ENCODE measurements at places on chromosomes 11 and 22.
A peak's percentile ranks its signal among the peaks of the same experiment; 100 is the strongest.

DNA sequence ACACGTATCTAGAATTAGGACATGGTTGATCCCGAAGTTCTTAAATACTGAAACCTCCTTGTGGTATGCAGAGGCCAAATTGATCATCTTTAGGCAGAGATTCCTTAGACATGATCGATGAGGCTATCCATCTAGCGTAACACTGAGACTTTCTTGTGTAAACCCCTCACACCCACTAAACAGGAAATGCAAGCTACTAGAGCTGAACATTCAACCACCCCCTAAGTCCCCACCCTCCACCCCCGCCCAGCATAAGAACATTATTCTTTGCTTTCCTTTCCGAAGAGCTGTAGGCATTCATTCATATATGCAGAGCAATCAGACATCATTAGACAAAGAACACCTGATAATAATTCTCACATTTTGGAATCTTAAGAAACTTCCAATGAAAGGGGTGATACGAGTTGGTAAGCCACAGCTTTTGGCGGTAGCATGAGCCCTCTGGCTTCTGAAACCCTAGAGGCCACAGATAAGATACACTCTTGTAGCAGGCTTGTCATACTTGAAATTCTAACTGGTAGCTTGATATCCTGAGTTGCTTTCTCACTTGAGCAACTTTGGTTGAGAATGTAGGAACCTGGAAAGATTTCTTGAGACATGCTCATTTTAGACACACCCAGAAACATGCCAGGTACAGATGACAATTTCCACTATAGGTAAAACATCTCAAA lies 42.2 kb downstream of the FLI1 start:
- peak; percentile 48 for DNase-seq

DNA sequence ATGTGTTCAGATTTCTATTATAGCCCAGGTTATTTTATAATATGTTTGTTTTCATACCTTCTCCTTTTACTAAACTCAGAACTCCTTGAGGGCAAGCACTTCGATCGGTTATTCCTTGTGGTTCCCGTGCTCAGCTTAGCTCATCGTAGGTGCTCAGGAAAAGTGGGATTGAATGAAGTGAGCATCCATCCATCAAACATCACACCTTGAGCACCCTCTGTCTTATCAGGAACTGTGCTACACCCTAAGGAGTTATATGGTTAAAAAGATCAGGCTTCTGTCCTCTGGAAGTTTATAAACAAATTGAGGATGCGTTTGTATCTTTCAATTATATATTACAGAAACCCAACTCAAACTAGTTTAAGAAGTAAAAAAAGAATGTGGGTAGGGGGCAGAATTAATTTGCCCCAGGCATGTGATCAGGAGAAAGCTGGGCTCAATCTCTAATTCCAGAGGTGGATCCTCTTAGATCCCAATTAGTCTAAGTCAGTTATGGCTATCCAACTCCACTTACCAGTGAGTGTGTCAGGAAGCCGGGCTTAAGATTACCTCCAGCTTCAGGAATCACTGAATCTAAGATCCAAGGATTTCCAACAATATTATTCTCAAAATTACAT lies 59.9 kb upstream of the RRAS2 start:
- DNase-seq = peak; percentile 44

DNA sequence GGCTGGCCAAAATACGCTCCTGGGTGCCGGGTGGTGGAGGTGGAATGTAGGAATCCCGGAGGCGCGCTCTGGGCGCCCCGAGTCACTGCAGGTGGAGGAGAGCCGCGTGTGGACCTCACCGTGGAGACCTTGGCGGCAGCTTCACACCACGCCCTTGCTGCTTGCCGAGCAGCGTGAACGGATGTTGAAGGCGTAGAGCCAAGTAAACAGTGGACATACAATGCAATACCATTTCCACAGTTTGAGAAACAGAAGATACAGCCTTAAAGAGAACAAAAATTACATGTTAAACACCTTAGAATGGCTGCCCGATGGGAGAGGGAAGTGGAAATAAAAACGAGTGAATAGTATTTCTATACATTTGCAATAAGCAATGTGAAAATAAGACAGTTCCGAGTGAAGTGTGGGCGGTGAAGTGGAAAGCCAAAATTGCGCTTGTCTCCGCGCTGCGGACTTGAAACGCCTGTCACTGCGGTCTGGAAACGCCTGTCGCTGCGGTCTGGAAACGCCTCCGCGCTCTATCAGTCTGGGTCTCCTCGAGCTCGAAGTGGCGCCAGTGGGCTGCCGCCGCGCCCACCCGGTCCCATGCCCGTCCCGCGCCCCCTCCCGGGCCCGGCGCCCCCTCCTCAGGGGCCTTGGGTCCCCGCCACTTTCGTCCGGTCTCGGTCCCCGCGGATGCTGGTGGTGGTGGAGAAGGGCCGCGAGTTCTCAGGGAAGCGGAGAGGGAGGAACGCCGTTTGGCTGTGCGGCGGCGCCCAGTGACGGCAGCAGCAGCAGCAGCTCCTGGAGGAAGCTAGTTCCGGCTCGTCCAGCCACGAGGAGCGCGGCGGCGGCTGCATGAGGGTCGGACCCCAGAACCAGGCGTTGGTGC lies 1.6 kb downstream of the NCR3LG1 start:
- DNase-seq = peak; percentile 58

DNA sequence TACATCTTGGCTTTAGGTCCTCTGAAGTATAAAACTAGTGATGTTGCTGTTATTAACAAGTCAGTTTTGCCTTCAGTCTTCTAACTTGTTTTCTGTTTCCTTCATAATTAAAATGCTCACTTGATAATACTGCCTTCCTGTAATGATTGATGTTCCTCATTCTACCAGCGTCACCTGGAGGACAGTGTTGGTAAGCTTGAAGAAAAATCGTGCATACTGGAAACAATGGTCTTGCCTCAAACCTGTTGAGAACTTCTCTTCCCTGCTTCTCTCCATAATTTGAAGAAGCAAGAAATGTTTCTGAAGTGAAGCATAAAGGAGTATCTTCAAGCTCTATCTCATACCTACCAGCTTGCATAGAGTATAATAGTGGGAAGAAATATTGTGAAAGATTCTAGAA lies 3.0 kb downstream of the YWHAH start:
- peak; percentile 66 for DNase-seq

- DNase-seq = peak; percentile 61
Observed at GRCh38 chr11:43504316-43504950, 145.7 kb downstream of the TTC17 start.

GRCh38 chr11:45305874-45306623 lies 19.9 kb upstream of the SYT13 start:
- no peak for DNase-seq

DNA sequence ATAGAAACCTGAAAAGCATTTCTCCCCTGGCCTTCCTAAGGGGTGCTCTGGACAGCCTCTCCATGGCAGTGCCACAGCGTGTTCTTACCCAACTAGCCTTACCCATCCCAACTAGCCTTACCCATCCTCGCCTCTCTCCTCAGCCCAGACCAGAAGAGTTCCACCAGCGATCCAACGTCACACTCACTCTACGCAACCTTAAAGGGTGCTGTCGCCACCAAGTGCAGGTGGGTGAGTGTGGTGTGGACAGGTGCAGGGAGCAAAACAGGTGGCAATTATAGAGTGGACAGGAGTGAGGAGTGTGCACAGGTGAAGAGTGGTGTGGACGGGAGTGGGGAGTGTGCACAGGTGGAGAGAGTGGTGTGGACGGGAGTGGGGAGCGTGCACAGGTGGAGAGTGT lies 17.8 kb downstream of the TMEM121B start:
- peak; percentile 21 for DNase-seq

DNA sequence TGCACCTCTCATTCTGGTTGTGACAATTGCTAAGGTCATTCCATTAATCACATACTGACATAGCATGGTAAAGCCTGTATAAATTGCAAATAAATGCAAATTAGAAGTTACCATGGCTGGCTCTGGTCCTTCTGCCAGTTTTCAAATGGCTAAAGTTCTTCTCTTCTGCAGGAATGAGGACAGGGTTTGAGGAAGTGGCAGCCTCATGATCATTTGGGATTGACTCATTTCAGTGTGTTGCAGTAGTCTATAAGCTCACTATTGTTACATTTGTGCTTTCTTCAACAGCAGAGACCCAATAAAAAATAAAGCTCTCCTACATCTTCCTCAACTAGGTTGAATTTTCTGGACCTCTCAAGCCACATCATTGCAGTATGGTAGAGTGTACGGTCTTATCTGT lies 60.3 kb downstream of the NECTIN1 start:
- DNase-seq = no peak

- no peak for DNase-seq
Observed at GRCh38 chr11:86509588-86509974, 134.9 kb downstream of the CCDC81 start.

GRCh38 chr22:42347281-42347824 lies 76.9 kb upstream of the TCF20 start:
- no peak for DNase-seq

DNA sequence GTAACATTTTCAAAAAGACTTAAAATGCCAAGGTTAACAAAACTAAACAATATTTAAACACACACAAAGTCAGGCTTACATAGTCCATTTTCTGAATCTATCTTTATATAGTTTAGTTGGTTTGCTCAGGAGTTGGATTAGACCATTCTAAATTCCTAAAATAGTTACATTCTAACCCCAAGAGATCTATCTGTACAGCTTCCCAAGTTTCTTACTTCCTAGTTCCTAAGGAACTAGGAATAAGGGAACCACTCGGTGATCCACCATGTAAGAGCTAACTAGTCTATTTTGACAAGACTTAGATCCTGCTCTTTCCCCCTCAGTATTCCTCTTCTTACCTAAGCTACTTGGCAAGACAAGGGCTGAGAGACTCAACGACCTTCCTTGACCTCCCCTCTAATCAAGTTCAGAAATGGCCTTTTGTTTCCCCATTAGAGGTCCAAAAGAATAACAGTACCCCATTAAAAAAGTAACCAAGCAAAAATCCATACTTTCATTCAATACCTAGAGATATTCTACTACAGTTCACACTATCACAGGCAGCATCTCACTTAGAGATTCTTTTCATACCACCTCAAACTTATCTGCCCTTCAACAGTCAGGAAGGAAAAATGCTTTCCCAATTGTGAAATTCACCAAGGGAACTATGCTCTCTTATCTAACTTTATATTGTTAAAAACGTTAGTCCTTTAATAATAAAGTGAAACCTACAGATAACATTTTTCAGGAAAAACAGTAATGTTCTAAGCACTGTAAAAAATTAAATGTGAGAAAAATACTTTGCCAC lies 253.1 kb downstream of the TTC28 start:
- no peak for DNase-seq

DNA sequence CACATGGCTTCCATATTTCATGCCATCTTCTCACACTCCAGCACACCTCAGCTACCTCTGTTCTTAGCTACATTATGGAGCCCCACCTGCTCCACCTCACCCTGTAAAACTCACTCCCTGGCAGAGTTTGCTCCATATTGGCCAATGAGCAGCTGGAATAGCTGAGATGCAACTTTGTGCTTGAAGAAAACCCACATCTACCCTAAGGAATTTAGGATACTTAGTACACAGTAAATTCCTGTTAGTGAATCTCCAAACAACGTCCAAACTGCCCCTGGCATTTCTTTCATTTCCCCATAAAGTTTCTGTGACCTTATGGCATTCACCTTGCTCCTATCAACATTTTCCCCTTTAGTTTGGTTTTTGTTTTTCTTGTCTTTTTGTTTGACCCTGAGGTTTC lies 2.2 kb upstream of the VWCE start:
- DNase-seq = no peak

GRCh38 chr22:24302591-24302990 lies 32.0 kb downstream of the SPECC1L start:
- DNase-seq = no peak

- no peak for DNase-seq
Observed at GRCh38 chr22:50445071-50445879, 29.6 kb downstream of the SBF1 start.

GRCh38 chr22:45583504-45583903 lies 80.8 kb downstream of the FBLN1 start:
- no peak for DNase-seq

DNA sequence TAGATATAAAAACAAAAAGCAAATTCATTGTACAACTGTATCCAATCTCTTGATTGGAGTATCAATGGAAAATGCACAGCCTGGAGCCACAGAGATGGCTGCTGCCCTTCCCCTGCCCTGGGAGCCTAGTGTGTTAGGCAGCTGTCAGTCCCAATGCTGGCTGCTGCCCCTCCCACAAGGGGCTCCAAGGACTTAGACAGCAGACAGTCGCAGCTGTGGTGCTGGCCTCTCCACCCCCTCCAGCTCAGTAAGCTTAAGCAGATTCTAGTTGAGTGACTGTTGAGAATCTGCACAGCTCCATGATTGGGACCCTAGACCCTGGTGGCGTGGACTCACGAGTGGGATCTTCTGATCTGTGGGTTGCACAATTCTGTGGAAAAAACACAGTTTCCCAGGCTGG lies 1511.2 kb downstream of the FAM181B start:
- no peak for DNase-seq

DNA sequence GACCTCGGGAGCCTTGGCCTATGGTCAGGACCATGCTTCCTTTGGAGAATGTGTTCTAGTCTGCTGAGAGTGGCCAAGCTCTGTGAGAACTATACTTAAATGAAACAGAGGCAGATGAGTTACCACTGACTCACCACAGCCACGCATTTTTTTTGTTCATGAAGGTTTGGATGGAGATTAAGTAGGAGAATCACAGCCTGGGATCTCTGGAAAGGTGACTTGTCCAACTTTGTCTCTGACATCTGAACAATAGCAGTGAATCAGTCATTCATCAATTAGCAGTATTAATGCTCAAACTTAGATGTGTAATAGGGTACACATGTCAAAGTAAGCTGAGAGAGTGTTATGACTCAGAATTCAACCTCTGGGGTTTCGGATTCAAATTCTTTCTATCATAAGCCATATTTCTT lies 100.7 kb upstream of the ANO3 start:
- DNase-seq = no peak

GRCh38 chr11:11261629-11262028 lies 91.4 kb downstream of the CSNK2A3 start:
- no peak for DNase-seq

GRCh38 chr11:67409781-67410368 lies 5.6 kb upstream of the CARNS1 start:
- DNase-seq = no peak

DNA sequence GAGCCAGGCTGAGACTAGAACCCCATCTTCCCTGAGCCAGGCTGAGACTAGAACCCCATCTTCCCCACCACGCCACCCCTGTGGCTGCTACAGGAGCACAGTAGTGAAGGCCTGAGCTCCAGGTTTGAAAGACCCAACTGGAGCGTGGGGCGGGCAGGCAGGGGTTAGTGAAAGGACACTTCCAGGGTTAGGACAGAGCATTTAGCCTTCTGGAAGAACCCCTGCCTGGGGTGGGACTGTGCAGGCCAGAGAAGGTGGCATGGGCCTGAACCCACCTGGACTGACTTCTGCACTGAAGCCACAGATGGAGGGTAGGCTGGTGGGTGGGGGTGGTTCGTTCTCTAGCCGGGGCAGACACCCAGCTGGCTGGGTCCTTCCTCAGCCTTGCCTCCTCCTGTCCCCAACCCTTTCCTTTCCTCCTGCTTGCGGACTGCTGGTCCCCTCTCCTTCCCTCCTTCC lies 24.1 kb downstream of the SUN2 start:
- DNase-seq = peak; percentile 37
